ENCODE measurements at places on chromosomes 6 and 20.
A peak's percentile ranks its signal among the peaks of the same experiment; 100 is the strongest.

DNA sequence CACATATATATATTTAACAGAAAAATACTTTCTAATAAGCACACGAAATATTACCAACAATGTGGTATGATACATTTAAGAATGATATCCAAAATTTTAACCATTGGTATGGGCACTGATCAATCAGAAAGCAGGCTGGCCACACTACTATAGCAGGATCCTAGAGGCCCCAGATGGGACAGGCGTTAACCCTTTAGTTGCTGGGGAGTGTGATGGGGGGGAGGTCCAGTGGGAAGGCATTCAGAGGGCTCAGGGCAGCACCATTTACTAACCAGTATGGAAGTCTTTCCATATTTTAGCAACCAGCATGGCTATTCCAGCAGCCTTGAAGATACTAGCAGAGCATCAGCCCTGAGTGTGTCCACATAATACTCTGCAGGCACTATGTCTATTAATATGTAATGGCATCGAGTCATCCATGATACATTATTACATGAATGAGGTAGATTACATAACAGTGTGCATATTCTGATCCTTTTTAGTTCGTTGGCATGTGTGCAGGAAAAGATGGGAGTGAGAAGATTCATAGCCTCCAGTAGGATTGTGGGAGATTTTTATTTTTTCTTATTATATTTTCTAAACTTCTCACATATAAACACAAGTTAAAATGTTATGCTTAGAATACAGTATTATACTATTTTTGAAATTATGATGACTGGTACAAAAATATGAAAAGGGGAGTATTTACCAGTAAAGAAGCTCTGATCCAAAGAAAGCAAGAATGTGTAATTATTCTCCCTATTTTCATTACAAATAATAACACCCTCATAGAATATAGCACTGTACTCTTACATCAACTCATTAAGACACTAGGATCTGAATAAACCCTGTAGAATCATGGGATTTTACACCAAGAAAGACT lies 78.9 kb downstream of the FAM217A start:
- no peak for DNase-seq

- no peak for DNase-seq
Observed at GRCh38 chr20:57883761-57884160, 173.9 kb upstream of the PMEPA1 start.

DNA sequence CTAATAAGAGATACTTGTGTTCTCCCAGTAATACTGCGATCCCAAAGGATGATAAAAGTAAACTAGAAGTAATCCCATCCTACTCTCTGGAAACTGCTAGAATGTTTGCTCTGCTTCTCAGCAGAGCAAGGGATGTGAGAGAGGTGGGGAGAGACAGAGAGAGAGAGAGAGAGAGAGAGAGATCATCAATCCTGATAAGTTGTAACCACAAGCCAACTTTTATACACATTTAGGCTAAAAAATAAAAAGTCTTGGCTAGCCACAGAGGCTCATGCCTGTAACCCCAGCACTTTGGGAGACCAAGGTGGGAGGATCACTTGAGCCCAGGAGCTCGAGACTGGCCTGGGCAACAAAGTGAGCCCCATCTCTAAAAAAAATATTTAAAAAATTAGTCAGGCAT lies 16.0 kb upstream of the TRIM38 start:
- no peak for DNase-seq

- no peak for DNase-seq
Observed at GRCh38 chr20:51446656-51447055, 95.9 kb downstream of the NFATC2 start.

GRCh38 chr6:31076611-31077010 lies 35.8 kb downstream of the C6orf15 start:
- DNase-seq, result no peak

DNA sequence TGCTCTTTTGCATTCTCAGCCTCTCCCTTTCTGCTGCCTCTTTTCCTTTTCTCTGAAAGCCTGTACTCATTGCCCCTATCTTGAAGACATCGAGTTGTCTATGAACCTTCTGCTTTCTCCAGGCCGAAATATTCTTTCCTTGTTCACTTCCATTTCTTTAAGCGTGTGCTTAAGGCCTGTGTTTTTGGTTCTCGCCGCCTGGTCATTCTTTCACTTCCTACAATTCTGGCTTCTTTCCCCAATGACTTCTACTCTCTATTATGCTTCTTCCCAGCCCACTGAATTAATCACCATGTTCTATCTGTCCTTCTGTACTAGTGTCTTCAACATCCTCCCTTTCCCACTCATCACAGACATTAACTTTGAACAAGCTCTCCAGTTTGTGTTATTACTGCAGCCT lies 69.6 kb downstream of the C6orf52 start:
- DNase-seq, result no peak

GRCh38 chr20:34925981-34926380 lies 29.6 kb downstream of the GSS start:
- DNase-seq, result no peak

- DNase-seq, result no peak
Observed at GRCh38 chr20:21309678-21310467, 6.7 kb downstream of the XRN2 start.

DNA sequence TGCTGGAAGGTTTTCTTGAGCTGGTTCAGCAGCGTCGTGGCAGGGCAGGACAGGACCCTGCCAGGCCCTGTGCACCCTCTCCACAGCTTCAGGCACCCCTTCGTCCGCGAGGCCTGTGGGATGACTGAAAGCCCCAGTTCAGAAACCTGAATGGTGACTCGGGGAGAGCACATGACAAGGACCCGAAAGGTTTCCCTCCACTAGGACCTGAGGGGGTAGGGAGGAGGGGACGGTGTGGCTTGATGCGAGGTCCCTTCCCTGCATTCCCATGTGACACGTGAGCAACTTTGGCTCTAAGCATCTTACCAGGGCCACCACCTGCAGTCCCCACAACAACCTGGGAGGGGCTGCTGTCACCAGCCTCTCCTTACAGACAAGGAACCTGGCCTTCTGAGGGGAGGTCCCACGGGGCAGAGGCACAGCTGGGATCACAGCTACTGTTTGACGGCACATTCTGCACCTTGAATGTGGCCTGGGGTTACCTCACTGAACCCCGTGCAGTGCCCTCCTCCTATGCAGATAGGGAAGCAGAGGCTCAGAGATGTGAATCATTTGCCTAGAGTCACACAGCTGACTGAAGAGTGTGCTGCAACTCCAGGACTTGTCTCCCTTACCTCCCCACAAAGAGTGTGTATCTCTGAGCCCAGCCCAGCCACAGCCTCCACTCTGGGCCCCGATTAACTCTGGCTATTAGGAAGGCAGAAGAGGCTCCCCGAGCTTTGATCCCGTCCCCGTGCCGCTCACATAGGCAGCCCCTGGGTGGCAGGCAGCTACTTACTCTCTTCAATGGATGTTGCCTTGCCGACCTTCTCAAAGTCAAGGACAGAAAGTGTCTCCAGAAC lies 84.6 kb downstream of the PTPN1 start:
- DNase-seq, result no peak

- DNase-seq, result no peak
Observed at GRCh38 chr6:156786652-156787051, 9.5 kb downstream of the ARID1B start.

DNA sequence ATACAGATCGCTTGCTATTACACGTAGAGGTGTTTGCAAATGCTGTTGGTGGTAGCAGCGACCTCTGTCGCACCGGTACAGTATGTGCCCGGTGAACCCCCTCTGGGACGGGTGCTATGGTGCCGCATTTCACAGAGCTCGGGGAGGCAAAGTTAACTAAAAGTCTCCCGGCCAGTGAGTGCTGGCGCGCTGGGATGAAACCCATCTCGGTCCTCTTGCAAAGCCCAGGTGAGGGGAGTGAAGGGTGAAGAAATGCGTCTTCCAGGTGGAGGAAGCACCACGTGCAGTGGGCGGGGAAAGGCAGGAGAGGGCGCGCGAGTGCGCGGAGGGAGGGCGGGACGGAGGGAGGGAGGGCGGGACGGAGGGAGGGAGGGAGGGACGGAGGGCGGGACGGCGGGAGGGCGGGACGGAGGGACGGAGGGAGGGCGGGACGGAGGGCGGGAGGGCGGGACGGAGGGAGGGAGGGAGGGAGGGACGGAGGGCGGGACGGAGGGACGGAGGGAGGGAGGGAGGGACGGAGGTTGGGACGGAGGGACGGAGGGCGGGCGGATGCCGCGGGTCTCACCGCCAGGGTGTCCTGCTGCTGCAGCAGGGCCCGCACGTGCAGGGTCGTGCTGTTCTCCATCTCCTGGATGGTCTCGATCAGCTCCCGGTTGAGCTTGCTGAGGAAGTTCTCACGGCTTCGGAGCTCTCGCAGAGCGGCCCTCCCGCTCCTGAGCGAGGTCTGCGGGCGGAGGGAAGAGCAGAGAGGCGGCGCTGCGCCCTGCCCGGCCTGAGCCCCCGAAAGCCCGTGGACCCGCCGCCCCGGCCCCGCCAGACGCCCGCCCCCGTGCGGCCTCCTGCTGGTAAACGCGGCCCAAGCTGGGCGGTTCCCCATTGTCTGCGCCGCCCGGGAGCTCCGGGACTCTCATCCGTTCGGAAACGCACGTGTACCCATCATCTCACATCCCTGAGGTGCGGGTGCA lies 11.7 kb downstream of the C20orf96 start:
- DNase-seq, result peak; percentile 53

DNA sequence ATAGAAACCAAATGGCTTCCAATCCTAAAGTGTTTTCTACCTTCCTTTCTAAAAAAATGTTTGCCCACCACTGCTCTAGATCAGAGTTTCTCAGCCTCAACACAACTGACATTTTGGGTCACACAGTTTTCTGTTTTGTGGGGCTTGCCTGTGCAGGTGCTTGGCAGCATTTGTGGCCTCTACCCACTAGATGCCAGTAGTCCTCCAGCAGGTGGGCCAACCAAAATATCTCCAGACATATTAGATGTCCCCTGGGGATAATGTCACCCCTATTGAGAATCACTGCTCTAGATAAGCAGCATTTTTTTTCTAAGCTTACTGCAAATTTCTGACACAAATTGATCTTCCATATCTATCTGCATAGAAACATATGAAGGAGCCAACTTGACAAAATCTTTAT lies 26.3 kb upstream of the EPM2A start:
- no peak for DNase-seq

- no peak for DNase-seq
Observed at GRCh38 chr6:150567380-150567779, 32.3 kb upstream of the PLEKHG1 start.

GRCh38 chr20:51902933-51903332 lies 100.6 kb upstream of the SALL4 start:
- DNase-seq, result no peak

- no peak for DNase-seq
Observed at GRCh38 chr6:25794784-25795183, 37.1 kb downstream of the SLC17A1 start.

DNA sequence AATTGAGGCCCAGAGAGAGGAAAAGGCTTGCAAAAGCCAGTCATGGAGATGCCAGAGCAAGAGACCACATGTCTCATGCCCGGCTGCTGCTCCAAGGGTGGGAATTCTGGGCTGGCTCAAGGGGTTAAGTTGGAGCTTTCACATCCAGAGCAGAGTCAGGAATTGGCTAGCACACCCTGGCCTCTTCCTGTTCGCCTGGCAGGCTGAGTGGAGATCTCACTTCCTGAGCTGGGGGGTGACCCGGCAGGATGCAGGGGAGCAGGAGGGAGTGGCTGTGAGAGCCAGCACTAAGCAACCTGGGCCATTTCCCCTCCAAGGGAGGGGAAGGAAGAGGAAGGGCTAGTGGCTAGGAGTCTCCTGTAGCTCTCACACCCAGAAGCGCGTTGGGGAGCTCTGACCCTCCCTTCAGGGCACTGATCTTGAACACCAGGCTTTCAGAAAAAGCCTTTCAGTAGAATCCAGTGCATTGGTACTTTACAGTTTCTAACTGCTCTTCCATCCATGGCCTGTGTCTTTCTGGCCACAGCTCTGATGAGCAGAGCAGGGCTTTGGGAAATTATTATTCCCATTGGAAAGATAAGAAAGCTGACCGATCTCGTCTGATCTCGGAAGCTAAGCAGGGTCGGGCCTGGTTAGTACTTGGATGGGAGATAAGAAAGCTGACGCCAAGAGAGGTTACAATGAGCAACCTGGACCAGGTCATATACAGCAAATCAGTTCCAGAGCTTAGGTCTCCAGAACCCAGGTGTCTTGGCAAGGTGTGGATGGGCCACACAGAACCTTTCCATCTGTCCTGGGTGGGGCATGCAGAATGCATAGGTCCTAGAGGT lies 2.2 kb upstream of the CCM2L start:
- peak; percentile 58 for DNase-seq

DNA sequence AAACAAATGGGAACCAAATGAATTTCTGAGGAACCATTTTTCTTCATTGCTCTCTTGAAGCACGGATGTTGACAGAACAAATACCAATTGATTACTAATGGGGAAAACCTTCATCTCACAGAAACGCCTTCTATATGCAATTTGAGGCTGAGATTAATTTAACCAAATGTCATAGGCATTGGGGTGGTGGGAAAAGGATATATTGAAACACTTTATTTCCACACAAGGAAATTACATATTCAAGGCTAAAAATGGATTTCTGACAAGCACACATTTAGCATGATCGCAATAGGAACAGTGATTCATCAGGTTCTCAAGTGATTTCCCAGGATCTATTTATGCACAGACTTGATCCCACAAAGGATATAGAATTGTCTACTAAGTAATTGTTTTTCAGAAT lies 88.9 kb downstream of the COL12A1 start:
- DNase-seq, result no peak

- no peak for DNase-seq
Observed at GRCh38 chr6:106508277-106508676, 121.0 kb downstream of the RTN4IP1 start.

- no peak for DNase-seq
Observed at GRCh38 chr6:169026175-169026574, 227.5 kb downstream of the THBS2 start.

DNA sequence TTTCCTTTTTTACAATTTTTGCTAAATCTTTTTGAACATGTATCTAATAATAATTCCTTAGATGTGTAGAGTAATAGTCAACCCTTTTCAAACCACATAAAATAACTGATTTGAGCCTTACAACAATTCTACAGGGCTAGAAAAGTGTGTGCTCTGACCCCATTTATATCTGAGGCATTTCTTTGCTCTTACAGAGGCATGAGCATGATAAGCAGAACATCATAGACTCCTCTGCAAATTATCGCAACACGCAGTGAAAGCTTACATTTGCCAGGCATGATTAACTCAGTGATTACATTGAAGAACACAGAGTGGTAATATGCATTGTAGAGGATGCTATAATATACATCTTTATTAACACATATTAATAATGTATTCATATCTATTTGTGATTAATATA lies 120.4 kb downstream of the SIM1 start:
- no peak for DNase-seq
